ENCODE measurements at places on chromosomes 13 and 19.

- no peak for DNase-seq
These were observed 39.8 kb upstream of the IGFL4 start for GRCh38 chr19:46080561-46080960.

- DNase-seq, result peak; percentile 38
These were observed 17.8 kb upstream of the ENOX1 start for GRCh38 chr13:43804461-43805070.

GRCh38 chr19:11092181-11092538, 2.9 kb downstream of the LDLR start:
- DNase-seq, result peak; percentile 65

DNA sequence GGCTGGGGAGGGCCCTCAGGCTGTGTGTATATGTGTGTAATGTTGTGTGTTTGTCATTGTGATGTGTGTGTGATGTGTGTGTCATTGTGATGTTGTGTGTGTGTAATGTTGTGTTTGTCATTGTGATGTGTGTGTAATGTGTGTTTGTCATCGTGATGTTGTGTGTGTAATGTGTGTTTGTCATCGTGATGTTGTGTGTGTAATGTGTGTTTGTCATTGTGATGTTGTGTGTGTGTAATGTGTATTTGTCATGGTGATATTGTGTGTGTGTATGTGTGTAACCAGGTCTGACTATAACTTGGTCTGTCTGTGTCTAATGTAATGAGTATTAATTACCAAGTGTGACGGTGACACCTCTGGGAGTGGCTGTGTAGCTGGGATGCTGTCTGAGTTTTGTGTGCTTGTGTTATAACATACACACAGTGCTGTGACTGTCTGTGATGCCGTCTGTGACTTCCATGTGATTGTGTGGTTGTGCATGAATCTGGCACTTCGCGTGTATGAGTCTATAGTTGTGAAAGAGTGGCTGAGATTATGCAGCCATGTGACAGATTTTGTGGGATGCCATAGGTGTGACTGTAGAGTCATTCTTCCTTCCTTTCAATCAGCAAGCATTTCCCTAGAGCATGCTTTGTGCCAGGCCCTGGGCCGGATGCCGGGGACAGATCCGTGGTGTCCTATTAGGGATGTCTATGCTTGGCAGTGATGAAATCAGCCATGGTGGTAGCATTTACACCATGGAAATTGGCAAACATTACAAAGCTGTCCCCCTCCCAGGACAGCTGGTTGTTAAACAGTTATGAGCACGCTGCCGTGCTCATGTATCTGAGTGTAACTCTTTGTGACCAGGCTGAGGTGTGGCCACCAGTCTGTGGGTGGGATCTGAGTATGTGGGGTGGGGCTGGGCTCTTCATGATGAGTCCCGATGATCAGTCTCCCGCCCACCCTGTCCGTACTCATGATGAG, 6.4 kb downstream of the TNFSF14 start:
- DNase-seq, result peak; percentile 34

- no peak for DNase-seq
These were observed 123.1 kb downstream of the ITGBL1 start for GRCh38 chr13:101575581-101575980.

DNA sequence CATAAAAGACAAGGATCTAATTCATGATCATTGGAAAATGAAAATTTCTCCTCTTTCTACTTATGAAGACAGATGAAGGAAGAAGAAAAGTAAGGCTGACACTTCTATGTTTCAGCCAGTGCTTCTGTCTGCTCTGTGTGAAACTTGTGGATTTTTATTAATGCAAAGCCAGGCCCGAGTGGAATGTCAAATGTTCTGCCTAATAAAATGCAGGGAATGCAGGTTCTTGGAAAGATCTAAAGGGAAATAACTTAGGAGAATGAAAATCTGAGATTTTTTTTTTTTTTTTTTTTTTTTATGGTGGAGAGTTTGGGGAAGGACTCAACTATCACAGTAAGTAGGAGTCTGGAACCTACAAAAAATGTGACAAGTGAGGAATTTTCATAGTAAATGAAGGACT, 1732.3 kb upstream of the SLC10A2 start:
- no peak for DNase-seq

DNA sequence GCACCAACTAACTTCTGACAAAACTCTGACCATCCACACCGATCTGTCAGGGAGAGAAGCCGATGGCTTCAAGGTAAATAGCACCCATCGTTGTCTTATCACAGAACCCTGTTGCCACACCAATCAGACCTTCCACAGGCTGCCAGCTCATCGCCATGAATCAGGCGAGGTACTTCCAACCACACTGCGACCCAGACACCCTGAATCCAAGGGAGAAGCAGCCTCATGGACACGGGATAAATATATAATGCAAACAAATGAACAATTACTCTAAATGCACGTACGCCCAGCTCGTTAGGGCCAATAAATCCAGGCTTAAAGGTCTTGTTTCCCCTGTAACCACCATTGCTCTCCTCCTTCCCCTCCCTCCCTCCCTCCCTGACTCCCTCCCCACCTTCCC, 20.8 kb downstream of the RANBP3 start:
- no peak for DNase-seq

DNA sequence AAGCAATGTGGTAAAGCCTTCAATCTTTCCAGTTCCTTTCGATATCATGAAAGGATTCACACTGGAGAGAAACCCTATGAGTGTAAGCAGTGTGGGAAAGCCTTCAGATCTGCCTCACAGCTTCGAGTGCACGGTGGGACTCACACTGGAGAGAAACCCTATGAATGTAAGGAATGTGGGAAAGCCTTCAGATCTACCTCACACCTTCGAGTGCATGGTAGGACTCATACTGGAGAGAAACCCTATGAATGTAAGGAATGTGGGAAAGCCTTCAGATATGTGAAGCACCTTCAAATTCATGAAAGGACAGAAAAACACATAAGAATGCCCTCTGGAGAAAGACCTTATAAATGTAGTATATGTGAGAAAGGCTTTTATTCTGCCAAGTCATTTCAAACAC, 15.6 kb upstream of the ZNF763 start:
- DNase-seq, result no peak

DNA sequence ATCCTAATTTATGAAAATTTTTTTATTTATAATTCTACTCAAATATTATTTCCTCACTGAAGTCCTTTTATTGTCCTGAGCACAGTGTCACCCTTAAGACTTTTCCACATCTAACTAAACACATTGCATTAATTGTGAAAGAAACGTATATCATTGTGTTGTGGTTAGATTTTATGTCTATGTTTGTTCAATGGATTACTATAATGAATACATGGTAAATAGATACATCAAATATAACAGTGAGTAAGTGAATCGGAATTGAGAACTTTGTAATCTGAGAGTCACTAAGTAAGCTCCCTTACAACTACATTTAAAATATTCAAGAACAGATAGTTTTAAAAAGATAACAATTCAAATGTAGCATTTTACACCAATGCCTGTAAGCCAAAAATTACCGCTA, 417.6 kb upstream of the PCDH20 start:
- DNase-seq, result no peak

DNA sequence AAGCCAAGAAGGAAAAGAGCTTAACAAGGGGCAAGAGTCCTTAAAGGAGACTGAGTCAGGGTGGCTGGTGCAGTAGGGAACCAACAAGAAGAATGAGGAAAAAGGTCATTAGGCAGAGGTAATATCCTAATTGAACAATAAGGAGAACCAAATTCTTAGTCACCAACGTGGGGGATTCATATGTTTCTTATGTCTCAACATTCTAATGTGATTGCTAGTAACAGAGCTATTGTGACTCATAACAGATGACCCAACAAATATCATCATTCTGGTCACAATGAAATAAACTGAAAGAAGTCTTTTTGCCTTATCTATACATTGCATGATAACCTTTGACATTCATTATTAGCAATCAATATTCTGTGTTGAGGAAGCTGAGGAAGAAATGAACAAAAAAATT, 101.6 kb downstream of the RAP2A start:
- DNase-seq, result no peak

GRCh38 chr13:113119166-113119821, 3.3 kb upstream of the F10 start:
- no peak for DNase-seq

Measured in CD4-positive, alpha-beta T cell treated with Interleukin-6 at 100 ng/mL for 8 hours (primary cell).